NK-92 treated with Interleukin-12 subunit alpha and Interleukin-12 subunit beta, amount 100 ng/mL, for 24 hours (cell line): ENCODE measurements at places on chromosomes 5 and 9.

DNA sequence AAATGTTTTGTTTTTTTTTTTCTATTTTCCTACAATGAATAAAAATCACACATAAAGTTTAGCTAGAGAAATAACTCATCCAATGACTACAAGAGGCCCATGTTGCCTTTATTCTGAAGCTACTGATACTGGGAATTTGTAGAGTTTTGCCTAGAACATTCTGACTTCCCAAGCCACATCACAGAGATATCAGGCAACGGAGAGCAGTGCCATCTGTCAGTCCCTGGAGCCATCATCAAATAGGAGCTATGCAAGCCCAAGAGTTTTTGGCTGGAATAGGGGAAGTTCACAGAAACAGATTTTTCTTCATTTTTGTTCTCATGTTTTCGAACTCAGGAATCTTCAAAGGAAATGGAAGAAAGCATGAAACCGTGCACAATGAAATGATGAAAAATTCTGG is 896.6 kb downstream of the TLE1 start:
- no peak for DNase-seq

DNA sequence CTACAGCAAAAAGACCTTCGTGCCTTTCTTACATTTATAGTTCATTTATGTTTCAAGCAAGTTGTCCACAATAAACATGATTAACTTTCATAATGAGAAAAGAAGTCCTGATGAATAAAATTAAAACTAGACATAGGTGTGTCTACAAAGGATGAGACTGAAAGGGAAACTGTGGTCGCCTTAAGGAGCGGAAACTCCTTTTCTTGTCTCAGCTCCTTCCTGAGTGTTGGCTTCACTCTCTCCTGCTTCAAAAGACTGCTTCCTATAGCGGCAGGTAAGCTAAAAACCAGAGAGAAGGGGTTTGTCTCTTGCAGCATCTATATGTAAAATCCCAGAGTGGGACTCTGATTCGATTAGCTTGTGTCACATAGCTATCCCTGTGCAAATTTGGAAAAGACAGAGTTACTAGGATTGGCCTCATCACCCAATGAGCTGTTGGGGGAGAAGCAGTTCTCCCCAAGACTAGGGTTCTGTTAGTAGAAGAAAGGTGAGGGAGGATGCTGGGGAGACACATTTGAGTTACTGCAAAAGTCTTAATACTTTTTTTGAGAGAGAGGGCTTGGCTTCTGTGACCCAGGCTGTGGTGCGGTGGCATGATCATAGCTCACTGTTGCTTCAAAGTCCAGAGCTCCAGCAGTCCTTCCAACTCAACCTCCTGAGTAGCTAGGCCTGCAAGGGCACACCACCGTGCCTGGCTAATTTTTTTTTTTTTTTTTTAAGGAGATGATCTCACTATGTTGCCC is 16.8 kb upstream of the CTSL start:
- no peak for DNase-seq

DNA sequence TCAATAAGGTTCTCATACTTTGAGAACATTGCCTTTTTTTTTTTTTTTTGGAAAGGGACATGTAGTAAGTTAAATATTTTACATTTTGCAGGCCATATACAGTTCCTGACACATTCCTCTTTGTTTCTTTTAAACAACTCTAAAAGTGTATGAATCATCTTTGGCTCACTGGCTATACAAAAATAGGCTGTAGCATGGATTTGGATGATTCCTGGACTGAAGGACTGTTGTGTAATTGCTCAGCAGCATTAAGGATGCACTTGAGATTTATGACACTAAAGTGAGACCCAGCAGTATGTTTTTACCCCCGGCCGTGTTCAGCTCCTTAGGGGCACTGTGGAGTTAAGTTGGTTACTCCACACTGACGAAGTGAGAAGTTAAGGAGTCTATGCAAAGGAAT is 41.3 kb downstream of the VPS13A start:
- no peak for DNase-seq

GRCh38 chr5:176132471-176133288 is 105.5 kb upstream of the SIMC1 start:
- no peak for DNase-seq

GRCh38 chr5:137753691-137754187 is 424 bp downstream of the HNRNPA0 start:
- no peak for DNase-seq
